ENCODE measurements at places on chromosomes 7 and 10. TPM values are rescaled to one million over a fixed set of nuclear protein-coding genes. Genes with fewer than 3 reads are reported as not detected.

DNA sequence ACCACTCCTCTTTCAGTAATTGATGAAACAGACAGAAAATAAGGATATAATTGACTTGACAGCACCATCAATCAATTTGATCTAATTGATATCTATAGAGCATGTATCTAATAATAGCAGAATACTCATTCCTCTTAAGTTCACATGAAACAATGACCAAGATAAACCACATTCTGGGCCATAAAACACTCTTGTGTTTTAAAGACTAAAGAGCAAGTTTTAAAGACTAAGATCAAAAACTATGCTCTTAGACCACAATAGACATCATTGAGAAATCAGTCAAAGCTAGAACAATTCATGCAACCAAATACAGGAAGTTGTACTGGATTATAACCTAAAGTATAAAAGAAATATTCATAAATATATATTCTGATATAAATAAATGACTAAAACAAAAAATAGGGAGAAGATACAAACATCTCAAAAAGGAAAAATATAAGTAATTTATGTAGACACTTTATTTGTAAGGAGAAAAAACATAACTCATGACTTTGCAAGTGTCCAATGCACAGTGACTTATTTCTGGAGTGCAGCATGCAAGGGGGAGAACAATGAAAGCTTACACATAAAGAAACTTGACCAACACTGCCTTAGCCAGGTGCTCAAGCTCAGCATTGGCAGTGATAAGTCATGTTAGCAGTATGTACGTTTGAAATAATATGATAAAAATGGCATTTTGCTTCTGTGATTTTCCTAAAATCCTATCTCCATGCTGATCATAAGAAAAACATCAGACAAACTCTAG is 312.7 kb upstream of the IGFBP3 start:
- no peak for DNase-seq
- H3K36me3 ChIP-seq = no peaks in the 10 kb centered on the region
- no peaks in the 10 kb centered on the region for H3K4me1 ChIP-seq

GRCh38 chr10:84634636-84635035 is 306.2 kb downstream of the CCSER2 start:
- H3K36me3 ChIP-seq = no peaks in the 10 kb centered on the region
- H3K27ac ChIP-seq = no peak overlapping the region
- H3K27me3 ChIP-seq = peaks cover 3% of the 10 kb centered on the region
- no peak for DNase-seq
- no peaks in the 10 kb centered on the region for H3K4me1 ChIP-seq
- no peak overlapping the region for H3K4me3 ChIP-seq

PTCD1 gene
- 5.3 TPM for total RNA-seq

GBX1 gene
- total RNA-seq = not detected

- DNase-seq = no peak
- no peaks in the 10 kb centered on the region for H3K4me1 ChIP-seq
- no peak overlapping the region for H3K4me3 ChIP-seq
- H3K27ac ChIP-seq = no peak overlapping the region
- no peaks in the 10 kb centered on the region for H3K27me3 ChIP-seq
- H3K36me3 ChIP-seq = no peaks in the 10 kb centered on the region
Measured at GRCh38 chr7:46059308-46060020, 138.4 kb upstream of the IGFBP3 start.

GRCh38 chr10:114900658-114901057 is 37.3 kb upstream of the TRUB1 start:
- no peaks in the 10 kb centered on the region for H3K4me1 ChIP-seq
- no peak overlapping the region for H3K27ac ChIP-seq
- no peak overlapping the region for H3K4me3 ChIP-seq
- no peak for DNase-seq
- no peaks in the 10 kb centered on the region for H3K36me3 ChIP-seq
- H3K27me3 ChIP-seq = no peaks in the 10 kb centered on the region

DNA sequence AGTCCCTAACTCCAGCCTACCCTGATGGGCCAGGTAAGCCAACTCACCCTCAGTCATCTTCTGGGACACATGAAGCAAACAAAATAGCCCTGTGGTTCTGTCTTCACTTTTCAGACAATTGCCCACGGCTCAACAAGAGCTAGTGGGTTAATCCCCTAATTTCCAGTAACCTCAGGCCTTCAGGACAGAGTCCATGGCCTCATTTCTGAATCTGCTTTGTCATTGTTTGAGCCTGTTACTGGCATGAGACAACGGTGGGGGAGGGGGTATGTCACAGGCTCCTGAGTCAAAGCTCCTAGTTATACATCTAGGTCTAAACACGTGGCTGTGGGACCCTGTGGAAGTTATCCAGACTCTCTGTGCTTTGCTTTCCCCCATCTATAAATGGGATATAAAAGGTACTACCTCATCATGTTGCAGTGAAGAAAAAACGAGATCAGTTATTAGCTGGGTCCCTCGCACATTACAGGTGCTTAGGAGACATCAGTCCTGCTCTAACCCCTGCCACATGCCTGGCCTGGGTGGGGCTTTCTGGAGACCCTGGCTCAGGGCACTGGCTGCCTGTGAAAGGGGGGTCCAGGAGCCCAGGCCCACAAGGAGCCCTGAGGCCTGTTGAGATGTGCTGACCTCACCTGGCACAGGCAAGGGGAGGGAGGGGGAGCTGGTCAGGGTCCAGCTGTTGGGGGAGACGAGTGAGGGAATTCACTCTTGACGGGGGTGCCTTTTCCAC is 16.5 kb downstream of the MAT1A start:
- DNase-seq = no peak
- no peaks in the 10 kb centered on the region for H3K4me1 ChIP-seq
- no peak overlapping the region for H3K4me3 ChIP-seq

DNA sequence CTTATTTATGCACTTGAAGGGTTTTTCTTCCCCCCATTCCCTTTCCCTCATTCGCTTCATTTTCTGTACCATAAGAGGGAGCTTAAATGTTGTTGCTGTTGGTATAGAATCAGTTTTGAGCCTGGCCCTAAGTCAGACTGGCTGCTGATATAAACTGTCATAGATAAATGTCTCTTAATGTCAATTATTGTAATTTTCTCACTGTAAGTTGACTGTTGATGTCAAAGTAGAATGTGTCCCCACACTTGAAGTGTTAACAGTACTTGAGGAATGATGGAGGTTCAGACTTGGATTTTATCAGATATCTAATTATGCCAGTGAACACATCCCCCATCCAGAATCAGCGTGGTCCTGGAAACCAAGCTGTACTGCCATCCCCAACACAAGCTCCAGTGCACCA is 87.8 kb downstream of the PRR15 start:
- H3K4me1 ChIP-seq = no peaks in the 10 kb centered on the region
- no peak overlapping the region for H3K27ac ChIP-seq
- no peaks in the 10 kb centered on the region for H3K27me3 ChIP-seq
- no peak for DNase-seq

DNA sequence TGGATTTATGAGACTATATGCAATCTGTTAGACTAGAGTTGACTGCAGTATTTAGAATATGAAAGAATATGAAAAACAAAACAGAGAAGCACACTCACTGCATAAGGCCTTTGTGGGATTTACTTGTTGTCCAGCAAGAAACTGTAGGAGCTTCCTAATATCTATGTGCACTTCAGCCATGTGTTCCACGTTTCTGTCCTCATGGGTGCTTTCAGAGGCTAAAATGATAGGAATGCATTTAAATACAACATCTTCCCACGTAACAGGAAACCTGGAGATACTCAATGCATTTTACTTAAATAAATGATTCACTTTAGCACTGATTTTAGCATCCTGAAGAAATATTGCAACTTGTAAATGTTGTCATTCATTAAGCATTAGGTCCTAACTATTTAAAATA is 11.7 kb downstream of the HUS1 start:
- H3K27me3 ChIP-seq = no peaks in the 10 kb centered on the region
- no peak for DNase-seq
- peaks cover 2% of the 10 kb centered on the region for H3K4me1 ChIP-seq
- peaks cover 85% of the 10 kb centered on the region for H3K36me3 ChIP-seq

TLL2 gene
- not detected for total RNA-seq

DNA sequence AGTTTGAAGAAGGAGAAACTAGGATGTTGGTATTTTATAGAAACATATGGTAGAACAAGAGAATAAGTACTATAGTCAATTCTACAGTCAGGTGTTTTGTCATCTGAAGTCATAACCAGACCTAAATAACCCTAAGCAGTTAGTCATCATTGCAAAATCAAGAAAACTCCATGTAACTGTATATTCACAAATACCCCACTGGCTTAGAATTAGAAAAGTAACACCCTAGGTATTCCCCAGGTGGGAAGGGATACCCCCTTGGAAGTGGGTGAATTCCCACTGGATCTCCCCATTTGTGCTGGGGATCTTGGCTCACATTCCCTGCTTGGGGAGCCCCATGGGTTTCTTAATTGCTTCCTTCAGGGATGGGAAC is 45.9 kb upstream of the ITGB8 start:
- no peak for DNase-seq
- H3K27ac ChIP-seq = no peak overlapping the region
- no peak overlapping the region for H3K4me3 ChIP-seq
- no peaks in the 10 kb centered on the region for H3K4me1 ChIP-seq
- no peaks in the 10 kb centered on the region for H3K27me3 ChIP-seq
- H3K36me3 ChIP-seq = no peaks in the 10 kb centered on the region

DNA sequence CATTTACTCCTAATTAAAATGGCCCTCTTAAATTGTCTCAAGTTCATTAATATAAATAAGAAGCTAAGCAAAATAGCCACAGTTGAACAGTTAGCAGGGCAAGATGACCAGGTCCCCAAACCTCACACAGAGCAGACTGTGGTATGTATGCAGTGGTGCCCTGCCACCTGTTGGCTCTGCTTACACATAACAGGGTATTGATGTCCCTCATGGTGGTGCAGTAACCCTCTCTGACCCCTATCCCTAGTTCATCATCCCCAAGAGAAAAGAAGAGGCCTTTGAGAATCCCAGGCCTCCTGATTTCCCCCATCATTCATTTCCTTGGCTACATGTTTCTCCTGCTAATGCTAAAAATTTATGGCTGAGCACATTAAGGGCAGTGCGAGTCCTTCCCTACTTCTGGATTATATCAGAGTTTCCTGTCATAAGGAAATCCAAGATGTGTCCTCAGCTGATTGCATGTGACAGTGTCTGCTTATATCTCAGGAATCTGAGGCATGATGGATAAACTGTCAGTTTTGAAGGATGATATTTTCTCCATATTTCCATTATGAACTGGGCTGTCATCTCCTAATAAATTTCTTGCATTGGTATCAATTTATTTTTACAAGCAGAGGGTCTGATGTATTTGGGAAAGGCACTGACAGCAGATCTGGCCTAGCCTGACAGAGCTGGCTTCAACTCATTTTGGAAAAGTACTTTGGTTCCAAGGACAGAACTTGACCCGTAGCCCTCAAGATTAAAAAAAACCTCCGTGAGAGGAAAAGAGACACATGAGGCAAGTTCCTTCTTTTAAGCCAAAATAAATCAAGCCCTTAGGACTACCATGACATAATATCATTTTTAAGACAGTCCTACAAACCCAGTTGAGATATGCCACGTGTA is 880.6 kb downstream of the LRMDA start:
- H3K4me3 ChIP-seq = no peak overlapping the region
- no peaks in the 10 kb centered on the region for H3K4me1 ChIP-seq
- no peak overlapping the region for H3K27ac ChIP-seq
- DNase-seq = no peak
- no peaks in the 10 kb centered on the region for H3K36me3 ChIP-seq
- no peaks in the 10 kb centered on the region for H3K27me3 ChIP-seq

DNA sequence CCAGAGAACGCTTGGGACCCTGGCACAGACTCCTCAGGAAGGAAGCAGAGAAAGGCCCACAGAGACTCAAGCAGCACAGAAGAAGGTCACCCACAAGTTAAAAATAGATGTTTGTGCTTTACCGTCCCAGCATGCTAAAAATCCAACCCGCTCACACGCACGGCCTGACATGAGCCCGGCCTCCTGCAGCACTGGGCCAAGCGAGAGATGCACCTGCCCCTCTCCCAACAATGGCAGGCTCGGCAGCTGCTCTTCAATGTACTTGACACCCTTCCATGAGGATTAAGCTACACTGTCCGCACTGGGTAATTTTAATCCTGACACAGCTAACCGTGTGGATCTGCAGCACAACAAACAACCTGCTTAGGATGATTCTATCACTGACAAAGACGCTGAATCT is 9.3 kb downstream of the DIP2C start:
- H3K36me3 ChIP-seq = no peaks in the 10 kb centered on the region
- H3K27ac ChIP-seq = no peak overlapping the region
- no peak overlapping the region for H3K4me3 ChIP-seq
- H3K4me1 ChIP-seq = no peaks in the 10 kb centered on the region

- H3K27me3 ChIP-seq = no peaks in the 10 kb centered on the region
- H3K36me3 ChIP-seq = no peaks in the 10 kb centered on the region
- DNase-seq = no peak
Measured at GRCh38 chr10:110764378-110764777, 107.3 kb upstream of the PDCD4 start.

CLCN1 gene
- 0.19 TPM for total RNA-seq

DNA sequence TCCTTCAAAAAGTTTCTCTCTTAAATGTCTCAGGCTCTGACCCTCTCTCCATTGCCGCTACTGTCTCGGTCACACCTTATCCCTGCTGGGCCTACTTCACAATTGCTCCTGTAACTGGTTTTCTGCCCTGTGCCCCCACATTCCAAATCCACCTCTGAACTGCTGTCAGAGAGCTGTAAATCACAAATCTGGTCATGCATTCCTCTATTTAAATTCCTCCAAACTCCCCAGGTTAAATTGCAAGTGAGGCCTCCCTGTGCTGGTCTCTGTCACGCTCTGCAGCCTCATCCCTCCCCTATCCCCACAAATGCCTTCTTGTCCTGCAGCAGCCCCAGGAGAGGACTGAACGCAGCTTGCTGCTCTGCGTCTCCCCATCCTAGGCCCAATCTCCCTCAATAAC is 40.4 kb upstream of the CDCA7L start:
- H3K4me3 ChIP-seq = no peak overlapping the region
- H3K27ac ChIP-seq = no peak overlapping the region
- no peaks in the 10 kb centered on the region for H3K27me3 ChIP-seq
- H3K36me3 ChIP-seq = no peaks in the 10 kb centered on the region
- DNase-seq = no peak

GRCh38 chr10:110226543-110226925 is 19.1 kb downstream of the MXI1 start:
- peak; percentile 74 for DNase-seq
- peaks cover 15% of the 10 kb centered on the region for H3K4me1 ChIP-seq
- no peaks in the 10 kb centered on the region for H3K36me3 ChIP-seq
- H3K27me3 ChIP-seq = peaks cover 6% of the 10 kb centered on the region
- peak overlapping the region; percentile 60 for H3K27ac ChIP-seq

TUBAL3 gene
- total RNA-seq = not detected

GRCh38 chr7:125661677-125662076 is 732.1 kb upstream of the POT1 start:
- no peak overlapping the region for H3K27ac ChIP-seq
- no peaks in the 10 kb centered on the region for H3K27me3 ChIP-seq
- H3K4me1 ChIP-seq = no peaks in the 10 kb centered on the region
- H3K4me3 ChIP-seq = no peak overlapping the region

GRCh38 chr10:29829776-29830175 is 195.0 kb upstream of the SVIL start:
- no peaks in the 10 kb centered on the region for H3K4me1 ChIP-seq
- no peak overlapping the region for H3K27ac ChIP-seq
- DNase-seq = no peak

OR2F2 gene
- total RNA-seq = not detected

- no peaks in the 10 kb centered on the region for H3K27me3 ChIP-seq
- H3K4me1 ChIP-seq = no peaks in the 10 kb centered on the region
- H3K27ac ChIP-seq = no peak overlapping the region
- no peaks in the 10 kb centered on the region for H3K36me3 ChIP-seq
Measured at GRCh38 chr7:53110425-53110824, 75.0 kb downstream of the POM121L12 start.

HYAL4 gene
- total RNA-seq = not detected
